T-helper 22 cell (primary cell): ENCODE measurements at places on chromosomes 13 and 19.

GRCh38 chr13:30865123-30866049, 40.7 kb upstream of the MEDAG start:
- peak; percentile 4 for DNase-seq

DNA sequence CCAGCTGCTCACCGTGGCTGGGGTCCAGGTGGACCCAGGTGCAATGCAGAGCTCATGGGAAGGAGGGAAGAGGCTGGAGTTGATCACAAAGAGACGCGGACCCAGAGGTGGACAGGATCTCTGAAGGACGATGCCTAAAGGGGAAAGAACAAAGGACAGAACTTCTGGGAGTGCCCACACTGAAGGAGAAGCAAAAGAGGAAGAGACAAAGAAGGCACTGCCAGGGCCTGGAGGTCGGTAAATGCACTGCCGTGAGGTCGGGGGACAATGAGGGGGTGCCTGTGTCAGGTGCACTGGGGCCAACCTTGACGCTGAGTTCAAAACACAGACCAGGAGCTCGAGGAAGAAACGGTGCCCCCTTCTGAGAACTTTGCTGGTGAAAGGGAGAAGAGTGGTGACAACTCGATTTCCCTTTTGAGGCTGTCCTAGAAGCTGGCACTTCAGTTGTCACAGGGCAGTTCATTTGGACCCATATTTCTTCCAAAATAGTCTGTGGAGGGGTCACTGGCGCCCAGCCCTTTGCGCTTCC, 55.6 kb downstream of the GJA3 start:
- DNase-seq: no peak

DNA sequence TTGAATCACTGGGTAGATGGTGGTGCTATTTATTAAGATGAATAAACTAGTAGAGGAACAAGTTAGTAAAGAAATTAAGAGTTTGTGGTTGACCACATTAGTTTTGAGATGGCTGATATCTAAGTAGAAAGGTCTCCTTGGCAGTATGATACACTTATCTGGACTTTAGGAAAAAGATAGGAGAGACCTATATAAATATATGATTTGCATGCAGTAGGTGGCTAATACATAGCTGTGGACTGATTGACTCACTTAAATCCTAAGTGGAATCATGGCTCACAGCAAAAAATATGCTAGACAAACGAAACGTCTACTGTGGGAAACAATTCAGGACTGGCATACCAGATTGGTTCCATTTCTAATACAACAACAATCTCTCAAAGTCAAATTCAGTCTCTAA, 92.0 kb downstream of the CAB39L start:
- no peak for DNase-seq

DNA sequence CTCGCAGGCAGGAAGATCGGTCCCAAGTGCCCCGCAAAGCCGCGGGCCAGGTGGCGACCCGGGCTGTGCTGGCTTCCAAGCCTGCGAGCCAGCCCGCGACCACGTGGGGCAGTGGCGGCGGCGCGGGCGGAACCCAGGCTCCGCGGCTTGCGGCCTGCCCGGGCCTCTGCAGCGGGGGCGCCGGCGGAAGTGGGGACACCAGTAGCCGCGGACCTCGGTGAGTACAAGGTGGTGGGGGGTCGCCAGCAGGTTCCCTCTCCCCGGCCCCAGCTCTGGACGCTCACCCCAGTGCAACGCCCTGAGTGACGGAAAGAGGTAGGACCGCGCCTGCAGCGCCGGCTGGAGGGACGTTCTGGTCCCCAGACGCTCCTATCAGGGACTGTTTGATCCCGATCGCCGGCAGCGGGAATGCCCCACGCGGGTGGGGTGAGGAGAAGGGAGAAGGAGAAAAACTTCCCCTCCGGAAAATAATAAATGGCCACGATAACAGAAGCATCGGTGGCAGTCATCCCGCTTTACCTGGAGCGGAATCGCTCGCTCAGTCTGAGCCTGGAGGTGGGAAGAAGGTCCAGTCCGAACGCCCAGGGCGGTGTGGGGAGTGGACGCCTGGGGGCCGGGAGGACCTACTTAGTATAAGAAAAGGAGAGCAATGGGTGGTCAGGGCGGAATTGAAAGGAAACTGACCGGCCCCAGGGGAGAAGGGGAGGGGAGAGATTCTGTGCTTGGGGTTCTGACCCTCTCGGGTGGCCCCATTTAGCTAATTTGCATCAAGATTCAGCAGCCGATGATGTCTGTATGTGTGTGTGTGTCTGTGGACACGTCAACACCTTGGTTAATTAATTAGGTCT, at the start of gene GEMIN7:
Gene GEMIN7, plus strand, starts transcription at position 198 of the 848 bp plus-strand sequence. CDS start 10,855 bp downstream, outside the sequence.
- peak; percentile 58 for DNase-seq

GRCh38 chr19:27964185-27964584, 1248.8 kb downstream of the UQCRFS1 start:
- no peak for DNase-seq

DNA sequence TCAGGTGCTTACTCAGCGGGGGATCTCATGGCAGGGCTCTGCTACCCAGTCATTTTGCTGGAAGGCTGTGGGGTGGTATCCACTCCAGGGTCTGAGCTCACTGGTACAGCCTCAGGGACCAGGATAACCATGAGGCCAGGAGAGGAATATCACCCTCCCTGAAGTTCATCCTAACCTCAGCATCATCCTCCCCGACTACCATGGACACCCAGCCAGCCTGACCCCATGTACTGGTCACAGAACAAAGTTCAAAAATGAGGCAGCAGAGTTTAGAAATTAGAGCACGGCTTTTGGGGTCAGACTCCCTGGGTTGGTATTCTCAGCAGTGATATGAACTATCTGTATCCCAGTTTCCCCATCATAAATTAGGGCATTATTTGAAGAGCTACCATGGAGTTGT, 35.5 kb upstream of the RXFP2 start:
- DNase-seq: no peak

DNA sequence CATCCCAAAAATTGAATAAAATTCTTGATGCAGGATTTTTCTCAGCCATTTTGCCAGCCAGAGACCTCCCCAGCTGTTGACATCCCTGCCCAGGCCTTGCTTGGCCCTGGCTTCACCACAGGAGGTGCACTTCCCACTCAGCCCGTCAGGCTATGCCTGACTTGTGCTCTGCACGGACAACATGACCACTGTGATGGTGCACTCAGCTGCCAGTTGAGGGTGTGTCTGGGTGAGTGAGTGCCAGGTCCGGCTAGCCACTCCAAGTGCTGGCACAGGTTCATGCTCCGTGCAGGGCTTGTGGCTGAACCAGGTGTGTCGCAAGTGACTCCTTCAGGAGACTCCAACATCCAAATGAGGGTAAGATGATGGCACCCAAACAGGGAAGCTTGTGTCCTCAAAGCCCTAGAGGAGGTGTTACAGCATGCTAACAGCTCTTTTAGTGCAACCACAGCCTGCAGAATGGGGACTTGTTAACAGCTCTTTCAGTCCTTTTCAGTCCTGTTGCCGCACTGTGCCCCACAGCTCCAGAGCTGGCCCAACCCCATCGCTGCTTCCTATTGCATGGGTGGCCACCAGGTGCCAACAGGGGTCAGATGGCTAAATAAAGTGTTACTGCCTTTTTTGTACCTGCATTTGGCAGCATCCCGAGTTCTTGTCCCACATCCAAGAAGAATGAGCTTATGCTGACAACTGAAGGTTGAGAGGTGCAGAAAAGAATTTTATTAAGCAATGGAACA, 380.7 kb downstream of the SLITRK5 start:
- DNase-seq: no peak

- no peak for DNase-seq
Measured at GRCh38 chr13:23848646-23849141, 40.5 kb downstream of the MIPEP start.

DNA sequence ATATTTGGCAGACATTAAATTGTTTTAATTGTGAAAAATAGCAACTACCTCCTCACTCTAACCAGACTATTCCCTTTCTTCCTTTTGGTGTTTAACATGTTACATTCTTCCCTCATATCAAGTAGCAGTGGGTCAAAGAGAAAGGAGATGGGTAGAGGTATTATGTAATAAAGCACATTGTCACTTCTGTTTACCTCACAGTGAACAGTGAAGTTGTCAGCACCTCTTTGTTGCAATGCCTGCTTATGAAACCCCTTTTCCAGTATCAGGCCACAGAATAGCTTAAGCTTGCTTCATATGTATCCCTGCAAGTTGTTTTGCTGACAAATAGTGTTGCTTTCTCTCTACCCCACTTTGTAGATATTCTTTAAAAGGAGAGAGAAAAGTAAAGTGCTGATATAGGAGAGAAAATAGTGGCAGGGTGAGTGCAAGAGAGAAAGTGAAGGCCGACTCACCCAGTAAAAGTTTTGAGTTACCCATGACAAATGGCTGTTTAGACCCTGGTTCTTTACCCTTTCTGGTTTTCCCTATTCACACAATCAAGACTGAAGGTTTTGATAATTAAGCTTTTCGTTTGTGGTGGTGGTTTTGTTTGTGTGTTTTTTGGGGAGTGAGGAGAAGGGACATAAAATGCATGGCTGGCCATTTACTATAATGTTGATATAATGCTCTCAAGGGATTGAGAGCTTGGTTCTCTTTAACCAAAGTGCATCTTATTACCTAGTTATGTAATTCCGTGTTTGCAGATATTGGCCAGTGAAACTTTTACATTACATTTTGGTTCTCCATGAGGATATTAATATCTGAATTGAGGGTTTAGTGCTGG, 3.7 kb downstream of the ITM2B start:
- no peak for DNase-seq

DNA sequence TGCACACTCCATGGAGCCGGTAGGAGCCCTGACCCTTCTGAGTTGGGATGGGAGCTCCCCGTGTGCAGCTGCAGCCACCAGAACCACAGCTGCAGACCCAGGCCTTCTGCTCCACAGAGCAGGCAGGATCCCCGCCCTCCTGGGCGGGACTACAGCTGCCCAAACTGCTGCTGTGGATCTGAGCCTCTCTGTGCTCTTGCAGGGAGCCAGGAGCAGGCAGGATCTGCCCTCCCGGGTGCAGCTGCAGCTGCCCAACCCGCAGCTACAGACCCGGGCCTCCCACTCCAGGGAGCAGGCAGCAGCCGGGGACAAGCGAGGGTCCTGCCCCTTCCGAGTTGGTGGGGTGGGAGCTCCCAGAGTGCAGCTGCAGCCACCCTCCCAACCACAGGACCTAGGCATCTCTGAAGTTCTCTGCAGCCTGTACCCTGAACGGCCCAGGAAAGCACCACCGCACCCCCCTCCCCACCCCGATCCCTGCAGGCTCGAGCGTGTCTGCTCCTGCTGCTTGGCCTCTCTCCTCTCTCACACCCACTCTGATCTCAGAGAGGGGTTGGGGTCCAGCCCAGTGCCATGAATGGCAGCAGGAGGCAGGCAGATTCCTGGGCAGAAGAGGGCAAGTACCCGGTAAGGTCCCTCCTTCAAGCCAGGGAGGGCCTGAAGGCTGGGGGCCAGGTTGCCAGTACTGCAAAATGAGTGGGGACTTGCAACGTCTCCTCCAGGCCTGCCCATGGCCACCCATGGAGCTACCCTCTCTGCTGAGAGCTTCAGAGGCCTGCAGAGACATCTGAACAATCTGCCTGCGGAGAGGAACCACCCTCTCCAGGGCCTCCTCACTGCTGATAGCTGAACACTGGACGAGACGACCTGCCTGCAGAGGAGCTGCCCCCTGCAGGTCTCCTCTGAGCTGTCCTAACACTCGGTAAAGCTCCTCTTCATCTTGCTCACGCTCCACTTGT, 16.4 kb upstream of the EMP3 start:
- DNase-seq: no peak

DNA sequence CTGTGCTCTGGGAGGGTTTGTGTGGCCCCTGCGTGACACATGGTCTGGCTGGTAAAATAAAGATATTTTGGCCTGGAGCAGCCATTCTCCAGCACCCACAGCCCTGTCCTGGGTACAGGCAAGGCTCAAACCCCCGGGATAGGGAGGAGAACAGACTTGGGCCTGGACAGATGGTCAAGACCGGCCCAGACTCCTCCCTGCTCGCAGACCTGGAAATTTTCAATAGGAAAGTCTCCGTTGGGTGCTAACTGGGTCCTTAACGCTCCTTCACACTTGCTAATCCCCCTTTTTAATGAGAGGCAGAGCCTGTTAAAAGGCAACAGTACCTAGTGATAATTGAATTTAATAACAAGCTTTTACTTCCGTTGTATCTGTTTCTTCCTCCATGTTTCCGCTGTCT, 2.5 kb downstream of the PALM start:
- DNase-seq: no peak

- no peak for DNase-seq
Measured at GRCh38 chr19:4640247-4641000, 1.1 kb downstream of the TNFAIP8L1 start.

GRCh38 chr13:113959198-113959597, 14.7 kb downstream of the C13orf46 start:
- DNase-seq: no peak

DNA sequence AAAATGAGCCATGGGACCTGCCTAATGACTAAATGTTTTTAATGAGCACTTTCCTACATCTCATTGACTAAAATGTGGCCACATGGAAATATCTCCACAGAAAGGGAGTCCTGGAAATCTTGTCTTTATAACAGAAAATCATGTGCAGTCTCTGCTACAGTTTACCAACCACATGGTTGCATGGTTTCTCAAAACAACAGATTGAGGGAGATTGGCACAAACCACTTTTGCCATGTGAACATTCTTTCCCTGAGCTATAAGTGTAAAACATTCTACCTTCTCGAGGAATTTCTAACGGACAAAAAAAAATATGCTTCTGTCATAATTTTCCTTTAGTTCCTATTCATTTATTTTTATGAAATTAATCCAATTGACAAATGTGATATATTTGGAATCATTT, 218.9 kb upstream of the SLITRK5 start:
- no peak for DNase-seq

DNA sequence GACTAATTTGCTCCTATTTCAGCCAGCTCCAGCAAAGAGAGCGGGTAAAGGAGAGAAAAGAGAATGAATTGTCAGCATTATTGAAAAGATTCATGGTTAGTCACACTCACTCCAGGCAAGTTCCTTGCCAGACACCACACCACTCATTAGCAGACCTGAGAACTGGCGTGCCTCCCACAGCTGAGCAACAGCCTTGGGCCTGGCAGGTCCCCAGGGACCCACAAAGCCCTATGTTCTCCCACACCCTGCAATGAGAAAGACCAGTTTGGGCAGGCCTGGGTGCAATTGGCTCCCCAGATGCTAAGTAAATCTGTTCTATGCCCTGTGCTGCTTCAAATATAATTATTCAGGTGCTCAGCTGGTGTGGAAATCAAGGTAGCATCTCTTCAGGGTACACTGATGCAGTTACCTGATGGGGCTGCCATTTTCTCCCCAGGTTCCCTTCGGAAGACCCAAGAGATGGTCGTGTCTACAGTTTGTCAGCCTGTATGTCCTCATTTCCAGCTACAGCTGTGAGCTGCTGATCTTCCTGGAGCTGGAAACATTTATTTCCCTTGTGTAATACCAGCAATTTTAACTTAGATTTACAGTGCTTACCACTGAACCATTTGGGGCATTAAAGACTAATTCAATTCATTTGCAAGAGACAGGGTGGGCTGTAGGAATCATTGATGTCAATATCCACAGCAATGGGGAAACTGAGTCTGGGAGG, 405.0 kb downstream of the COG6 start:
- no peak for DNase-seq

GRCh38 chr13:91664039-91664438, 265.6 kb downstream of the GPC5 start:
- no peak for DNase-seq

GRCh38 chr19:18870531-18871172, 25.3 kb downstream of the CERS1 start:
- DNase-seq: no peak

- DNase-seq: no peak
Measured at GRCh38 chr13:35724446-35724845, 248.0 kb upstream of the MAB21L1 start.

GRCh38 chr13:85828094-85828684, 29.0 kb upstream of the SLITRK6 start:
- no peak for DNase-seq
